NCI-H2029 (cell line): ENCODE measurements at places on chromosomes 1 and 21.
A peak's percentile ranks its signal among the peaks of the same experiment; 100 is the strongest.

DNA sequence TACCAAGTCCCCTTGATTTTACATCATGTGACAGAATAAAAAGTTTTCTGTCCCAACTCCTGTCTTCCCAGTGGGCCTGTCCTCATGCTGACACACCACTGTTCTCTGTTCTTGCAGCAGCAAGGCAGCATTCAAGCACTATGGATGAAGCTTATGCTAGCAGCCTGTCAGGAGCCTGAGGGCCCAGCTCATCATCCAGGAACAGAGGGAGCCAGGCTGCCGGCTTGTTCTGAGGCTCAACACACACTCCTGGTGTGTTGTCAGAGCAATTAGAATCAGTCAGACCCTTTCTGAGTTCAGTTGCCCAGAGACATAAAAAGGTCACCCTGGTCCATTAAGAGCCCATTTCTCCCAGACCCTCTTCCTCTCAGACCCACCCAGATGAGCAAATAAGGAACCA lies 282.9 kb downstream of the SEC16B start:
- DNase-seq = no peak

DNA sequence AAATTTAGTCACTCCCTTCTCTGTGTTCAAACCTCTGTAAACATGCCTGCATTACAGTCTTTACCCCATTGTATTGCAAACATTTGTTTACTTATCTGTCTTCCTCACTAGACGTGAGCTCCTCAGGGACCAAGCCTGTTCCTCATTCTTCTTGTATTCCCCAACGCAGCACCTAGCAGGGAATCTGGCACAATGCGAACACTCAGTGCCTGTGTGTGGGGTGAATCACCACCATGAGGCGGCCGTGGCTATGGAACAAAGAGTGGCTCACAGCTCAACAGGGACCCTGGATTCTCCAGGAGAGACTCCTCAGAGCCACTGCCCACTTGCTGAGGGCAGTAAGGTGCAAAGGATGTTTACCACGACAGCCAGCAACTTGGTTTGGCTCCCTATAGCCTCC lies 95.9 kb downstream of the DDX20 start:
- no peak for DNase-seq

GRCh38 chr1:216921866-216922265 lies 198.6 kb upstream of the ESRRG start:
- DNase-seq = no peak

- no peak for DNase-seq
These were observed 1571.3 kb upstream of the PRMT6 start for GRCh38 chr1:105485207-105485606.

- DNase-seq = no peak
These were observed 40.6 kb downstream of the TNNT2 start for GRCh38 chr1:201336711-201337450.

DNA sequence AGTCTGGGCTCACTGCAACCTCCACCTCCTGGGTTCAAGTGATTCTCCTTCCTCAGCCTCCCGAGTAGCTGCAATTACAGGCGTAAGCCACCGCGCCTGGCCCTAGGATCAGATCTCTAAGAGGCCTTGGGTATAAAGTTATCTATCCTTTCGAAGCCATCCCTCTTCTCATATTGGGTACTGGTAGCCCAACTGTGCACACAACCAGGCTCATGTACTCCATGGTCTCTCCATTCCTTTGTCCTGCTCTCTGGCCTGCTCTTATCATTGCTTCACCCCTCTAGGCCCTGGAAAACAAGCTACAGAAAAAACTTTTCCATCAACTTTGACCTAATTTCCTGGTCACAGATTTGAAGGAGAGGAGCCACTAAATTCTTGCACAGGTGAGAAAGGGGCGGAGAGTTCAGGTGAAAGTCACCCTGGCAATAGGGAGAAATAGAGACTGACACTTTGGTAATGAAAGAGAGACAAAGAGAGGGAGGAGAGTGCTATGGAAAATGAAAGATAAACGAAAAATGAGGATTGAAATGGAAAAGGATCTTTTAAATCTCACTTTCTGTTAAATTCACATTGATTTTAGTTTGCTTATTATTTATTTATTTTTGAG lies 6.0 kb downstream of the TXNIP start:
- DNase-seq = no peak

DNA sequence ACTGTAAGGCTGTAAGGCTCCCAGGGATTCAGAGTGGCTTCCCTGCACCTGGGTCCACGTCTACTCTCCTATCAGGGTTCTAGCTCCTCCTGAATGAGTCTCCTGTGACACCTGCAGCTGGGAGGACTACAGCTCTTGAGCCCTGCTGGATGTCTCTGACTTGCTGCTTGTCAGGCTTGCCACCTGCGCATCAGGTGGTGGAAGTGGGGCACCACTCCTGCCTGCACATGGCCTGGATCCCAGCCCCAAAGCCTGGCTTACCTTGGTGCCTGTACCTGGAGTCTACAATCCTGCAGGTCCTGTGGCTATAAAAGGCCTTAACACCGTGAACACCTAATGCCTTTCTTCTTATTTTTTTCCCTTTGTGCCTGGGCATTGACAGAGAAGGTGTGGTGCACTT lies 82.2 kb downstream of the FAM78B start:
- no peak for DNase-seq

GRCh38 chr1:3776231-3776961 lies 3.8 kb downstream of the SMIM1 start:
- DNase-seq = no peak

DNA sequence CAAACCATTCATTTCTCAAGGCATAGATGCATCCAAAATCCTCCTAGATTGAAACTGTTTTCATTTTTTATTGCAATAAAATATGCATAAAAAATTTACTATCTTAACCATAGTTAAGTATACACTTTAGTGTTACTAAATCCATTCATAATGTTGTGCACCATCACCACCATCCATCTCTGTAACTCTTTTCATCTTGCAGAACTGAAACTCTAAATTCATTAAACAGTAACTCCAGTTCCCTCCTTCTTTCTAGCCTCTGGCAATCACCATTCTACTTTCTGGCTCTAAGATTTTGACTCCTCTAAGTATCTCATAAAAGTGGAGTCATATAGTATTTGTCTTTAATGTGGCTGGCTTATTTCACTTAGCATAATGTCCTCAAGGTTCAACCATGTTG lies 236.8 kb downstream of the SMYD3 start:
- DNase-seq = no peak

DNA sequence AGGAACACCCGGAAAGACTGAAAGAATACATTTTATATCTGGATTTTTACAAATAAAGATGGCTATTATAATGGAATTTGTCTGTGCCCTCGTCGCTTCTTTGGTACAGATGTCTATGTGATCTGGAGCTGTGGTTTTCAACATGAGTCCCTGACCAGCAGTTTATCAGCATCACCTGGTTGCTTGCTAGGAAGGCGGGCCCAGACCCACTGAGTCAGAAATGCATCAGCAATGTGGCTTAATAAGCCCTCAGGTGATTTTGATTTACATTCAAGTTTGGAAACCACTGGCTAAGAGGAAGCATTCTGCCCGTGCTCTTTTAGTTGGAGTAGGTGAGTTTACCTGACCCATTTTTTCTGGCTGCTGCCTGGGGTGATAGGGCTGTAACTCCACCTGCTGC lies 31.7 kb downstream of the ATP1A1 start:
- DNase-seq = no peak

- DNase-seq = peak; percentile 90
These were observed 29.7 kb downstream of the HEYL start for GRCh38 chr1:39609618-39610331.

GRCh38 chr1:111190931-111191451 lies 9.5 kb downstream of the DENND2D start:
- DNase-seq = no peak

GRCh38 chr1:77018311-77018710 lies 151.0 kb downstream of the ST6GALNAC5 start:
- no peak for DNase-seq

DNA sequence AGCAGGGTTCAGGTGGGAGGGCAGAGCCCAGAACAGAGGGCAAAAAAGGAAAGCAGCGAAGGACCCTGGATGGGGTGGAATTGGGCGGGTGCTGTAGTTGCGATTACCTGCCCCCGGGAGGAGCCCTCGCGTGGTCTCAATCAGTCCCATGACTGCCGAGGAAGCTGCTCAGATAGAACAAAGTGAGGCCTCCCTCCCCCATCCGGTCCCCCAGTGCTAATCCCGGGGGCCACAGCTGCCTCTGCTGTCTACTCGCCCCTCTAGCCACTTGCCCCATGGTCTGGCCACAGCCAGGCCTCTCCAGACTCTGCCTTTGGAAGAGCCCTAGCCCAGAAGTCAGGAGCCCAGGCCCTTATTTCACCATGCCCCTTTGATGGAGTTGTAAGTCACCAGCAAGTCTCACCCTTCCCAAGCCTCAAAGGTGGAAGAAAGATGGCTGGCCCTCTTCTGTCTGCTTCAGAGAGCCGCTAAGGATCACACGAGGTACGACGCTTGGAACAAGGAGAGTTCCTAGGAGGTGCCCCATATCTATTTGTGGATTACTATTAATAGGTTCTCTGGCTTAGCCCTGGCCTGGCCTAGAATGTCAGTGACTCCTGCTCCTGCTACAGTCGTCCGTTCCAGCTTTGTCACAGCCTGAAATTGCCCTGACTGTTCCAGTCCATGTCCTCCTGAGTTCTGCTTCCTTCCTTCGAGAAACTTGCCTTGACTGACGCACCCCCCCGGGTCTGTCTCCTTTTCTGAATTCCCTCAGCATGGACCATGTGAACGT lies 16.4 kb downstream of the ECHDC2 start:
- peak; percentile 23 for DNase-seq
